Ascending aorta (tissue), 2 donors: ENCODE measurements at places on chromosomes 2 and 18.

DNA sequence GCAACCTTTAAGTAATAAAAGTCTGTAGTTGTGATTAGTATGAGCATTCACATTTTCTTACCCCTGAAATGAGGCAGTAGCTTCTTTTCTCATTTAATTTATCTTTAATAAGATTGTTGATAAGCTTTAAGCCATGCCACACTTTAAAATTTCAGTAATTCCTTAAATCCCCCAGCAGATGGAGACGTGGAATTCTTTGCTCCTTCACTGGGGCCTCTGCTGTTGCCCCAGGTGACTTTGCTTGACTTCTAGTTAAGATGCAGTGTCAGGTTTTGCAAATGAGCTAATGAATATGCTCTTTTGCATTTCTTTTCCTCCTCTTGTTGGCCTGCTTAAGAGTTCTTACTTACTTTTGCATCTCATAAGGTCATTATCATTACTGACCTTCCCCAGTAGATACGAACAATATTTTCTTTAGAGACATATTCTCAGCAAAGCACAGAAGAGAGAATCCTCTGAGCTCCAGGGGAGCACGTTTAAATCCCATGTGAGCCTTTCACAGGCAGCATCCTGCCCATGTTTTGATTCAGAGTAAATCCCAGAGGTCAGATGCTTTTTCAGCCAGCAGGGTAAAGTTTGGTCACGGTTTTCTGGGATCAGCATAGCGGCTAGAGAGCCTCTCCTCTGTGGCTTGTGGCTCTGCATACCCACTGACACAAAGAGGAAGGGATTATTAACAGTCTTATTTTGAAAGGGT lies 222.9 kb downstream of the PTPRM start:
- DNase-seq = no peak

DNA sequence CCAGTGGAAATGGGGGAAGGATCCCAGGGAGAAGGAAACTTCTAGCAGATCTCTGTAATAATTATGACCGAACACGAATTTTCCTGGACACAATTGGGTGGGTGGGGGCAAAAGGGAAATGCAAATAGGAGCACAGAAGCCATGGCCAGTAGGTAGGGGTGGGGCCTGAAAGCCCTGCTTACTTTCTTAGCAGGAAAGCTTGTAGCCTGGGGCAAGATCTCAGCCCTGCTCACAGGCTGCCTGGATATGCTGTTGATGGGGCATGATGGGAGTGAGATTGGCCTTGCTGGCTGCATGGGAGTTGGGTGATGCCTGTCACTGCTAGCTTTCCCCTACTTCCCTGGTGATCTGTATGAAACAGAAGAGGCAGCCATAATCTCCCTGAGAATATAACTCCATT lies 45.9 kb upstream of the SPOPL start:
- DNase-seq = no peak

DNA sequence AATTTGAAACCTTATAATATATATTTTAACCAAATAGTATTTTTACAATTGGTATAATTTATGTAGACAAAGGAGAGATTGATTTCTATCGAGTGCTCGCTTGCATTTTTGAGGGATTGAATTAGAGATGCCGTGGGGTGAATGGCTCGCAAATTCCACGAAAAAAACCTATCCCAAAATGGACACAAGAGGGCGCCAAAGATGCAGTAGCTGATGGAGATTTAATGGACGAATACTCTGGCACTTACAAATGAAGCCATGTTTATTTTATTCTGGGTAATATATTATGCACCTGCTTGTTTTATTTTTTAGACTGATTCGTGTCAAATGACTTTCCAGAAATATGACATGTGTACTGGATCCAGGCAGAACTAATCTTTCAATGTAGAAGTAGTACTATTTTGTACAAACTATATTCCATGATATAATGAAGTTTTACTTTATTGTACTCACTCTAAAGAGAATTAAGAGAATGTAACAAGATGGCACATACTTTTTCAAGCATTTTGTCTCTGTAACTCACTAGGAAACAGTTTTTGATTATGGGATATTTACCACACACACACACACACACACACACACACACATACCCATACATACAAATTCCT lies 505.4 kb downstream of the PLCL1 start:
- DNase-seq = no peak

- no peak for DNase-seq
Measured at GRCh38 chr18:48828691-48829442, 121.9 kb downstream of the SMAD7 start.
